ENCODE measurements at places on chromosomes 3 and 15.

- no peak for DNase-seq
Measured at GRCh38 chr3:135655328-135655727, 310.2 kb upstream of the PPP2R3A start.

DNA sequence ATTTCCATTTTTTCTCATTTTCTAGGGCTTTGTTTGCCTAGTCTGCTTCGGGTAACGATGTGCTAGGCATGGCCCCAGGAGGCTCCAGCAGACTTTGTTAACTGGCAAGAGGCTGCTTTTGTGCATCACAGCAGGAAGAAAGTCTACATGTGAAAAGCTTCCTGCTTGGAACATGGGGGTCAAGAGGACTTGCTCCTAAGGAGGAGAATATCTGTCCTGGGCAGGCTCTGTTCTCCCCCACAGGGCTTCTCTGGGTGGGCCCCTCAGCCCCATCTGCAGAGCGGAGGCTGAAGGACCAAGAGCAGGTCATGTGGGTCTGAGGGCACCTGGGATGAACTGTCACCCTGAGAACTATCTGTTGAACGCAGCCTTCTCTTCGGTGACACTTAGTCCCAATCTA lies 94.7 kb downstream of the CCNL1 start:
- DNase-seq: no peak

GRCh38 chr15:100533886-100534285 lies 5.1 kb upstream of the CERS3 start:
- DNase-seq: no peak

- no peak for DNase-seq
Measured at GRCh38 chr3:46358466-46358865, 4.6 kb downstream of the CCR2 start.

DNA sequence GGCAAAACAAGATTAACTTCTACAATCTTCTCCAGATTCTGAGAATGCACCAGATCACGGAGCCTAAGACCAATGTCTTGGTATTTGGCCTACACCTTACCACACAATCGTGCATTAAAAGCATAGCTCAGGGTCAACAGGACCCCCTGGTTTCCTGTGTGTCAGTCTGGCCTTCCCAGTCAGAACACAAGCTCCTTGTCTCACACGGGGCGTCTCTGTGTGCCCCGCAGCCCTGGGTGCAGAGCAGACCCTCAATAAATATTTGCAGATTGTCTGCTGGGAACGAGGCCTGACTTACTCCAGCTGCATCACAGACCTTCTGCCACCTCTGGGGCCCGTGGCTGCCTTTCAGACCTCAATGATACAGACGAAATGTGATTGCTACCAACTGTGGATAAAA lies 82.5 kb upstream of the CTNNB1 start:
- no peak for DNase-seq

DNA sequence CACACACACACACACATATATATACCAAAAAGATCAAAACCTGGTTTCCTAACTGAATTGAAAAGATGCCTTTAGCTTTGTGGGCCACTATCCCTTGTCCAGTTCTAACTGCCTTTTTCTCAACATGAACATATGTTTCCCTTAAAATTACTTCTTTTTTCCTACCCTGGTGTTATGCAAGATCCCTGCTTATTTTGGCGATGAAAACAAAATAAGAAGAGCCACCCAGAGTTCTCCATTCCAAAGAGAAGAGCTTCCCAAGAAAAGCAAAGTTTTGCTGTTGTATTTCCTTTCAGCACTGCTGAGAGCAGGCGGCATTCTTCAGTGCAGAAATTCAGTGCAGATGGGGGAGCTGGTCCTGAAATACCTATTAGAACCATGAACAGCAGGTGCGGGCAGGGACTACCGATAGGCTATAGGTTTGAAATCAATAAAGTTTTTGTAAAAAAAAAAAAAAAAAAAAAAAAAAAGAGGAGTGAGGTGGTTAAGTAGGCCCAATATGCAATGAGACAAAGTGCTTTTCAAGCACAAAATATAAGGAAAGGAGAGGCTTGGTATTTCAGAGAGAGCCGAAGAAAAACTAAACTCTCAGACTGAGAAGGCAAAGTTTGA lies 238.0 kb downstream of the FOXP1 start:
- no peak for DNase-seq

DNA sequence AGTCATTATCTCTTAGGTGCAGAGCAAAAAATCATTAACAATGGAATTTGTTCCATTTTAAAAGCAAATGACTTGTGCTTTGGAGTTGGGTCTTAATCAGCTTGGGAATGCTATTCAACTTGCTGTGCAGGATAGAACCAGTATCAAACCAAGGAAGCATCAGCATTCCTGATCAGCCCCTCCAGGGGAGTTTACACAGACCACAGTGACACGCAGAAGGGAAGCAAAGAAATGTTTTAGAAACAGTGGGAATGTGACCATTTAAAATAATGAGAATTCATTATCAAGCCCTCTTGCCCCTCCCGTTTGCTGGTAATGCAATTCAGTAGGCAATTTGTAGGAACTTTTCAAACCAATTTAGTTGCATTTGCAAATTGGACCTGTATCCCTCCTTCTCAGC lies 155.1 kb downstream of the LRTM1 start:
- no peak for DNase-seq

GRCh38 chr3:70383360-70383831 lies 71.0 kb upstream of the MDFIC2 start:
- DNase-seq: no peak

DNA sequence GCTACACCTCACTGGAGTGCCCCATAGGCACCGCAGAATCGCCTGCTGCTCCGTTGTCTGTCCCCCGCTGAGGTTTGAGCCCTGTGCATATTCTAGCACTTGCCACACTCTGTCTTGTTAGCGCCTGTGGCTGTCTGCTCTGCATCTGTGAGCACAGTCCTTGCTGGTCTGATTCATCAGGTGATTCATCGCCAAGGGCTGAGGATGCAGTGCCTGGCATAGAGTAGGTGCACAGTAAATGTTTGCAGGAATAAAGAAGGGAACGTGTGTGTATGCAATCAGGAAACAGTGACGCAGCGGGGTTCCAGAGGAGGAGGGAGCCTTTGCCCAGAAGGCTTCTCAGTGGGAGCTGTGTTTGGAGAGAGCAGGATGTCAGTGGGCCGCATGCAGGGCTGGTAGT lies 124.0 kb upstream of the PLXNA1 start:
- no peak for DNase-seq

DNA sequence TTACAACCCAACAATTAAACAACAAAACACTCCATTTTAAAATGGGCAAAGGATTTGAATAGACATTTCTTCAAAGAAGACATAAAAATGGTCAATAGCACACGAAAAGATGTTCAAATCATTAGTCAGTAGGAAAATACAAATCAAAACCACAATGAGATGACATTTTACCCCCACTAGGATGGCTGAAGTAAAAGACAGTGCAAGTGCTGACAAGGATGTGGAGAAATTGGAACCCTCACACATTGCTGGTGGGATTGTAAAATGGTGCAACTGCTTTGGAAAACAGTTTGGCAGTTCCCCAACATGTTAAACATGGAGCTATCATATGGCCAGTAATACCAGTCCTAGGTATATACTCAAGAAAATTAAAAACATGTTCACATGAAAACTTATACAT lies 11.6 kb downstream of the GALNT15 start:
- DNase-seq: no peak

DNA sequence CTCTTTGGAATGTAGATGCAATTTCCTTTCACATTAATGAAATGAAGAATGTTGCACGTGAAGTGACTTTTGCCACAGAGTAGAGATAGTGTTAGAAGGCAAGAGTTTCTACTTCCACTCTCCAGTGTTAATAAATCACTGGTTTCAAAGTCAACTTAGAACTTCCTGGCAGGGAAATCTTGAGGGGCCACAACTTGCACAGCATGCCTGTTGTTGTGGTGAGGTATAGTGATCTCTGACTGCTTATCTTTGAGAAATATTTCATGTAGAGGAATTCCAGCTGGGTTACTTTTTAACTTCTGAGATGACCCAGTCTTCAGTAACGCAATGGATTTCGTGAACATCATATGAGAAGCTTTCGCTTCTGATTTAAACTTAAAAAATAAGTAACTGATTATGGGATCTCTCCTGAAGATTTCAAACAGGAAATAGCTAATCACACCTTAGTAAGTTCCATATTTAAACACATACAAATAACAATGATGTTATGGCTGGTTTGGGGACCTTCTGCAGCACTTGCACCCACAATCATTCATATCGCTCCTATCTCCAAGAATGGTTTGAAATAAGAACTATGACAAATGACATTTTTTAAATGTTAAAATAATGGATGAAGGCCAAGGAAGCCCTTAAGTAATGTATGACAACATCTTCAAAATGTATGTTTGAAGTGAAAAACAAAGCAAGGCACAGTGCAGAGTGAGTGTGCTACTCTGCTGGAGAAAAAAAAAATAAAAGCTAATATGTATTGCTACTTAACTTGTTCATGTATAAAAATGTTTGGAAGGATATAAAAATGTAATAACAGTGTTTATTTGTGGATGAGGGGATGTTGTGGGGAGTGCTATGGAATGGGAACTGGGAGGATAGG lies 726.5 kb upstream of the NECTIN3 start:
- no peak for DNase-seq

DNA sequence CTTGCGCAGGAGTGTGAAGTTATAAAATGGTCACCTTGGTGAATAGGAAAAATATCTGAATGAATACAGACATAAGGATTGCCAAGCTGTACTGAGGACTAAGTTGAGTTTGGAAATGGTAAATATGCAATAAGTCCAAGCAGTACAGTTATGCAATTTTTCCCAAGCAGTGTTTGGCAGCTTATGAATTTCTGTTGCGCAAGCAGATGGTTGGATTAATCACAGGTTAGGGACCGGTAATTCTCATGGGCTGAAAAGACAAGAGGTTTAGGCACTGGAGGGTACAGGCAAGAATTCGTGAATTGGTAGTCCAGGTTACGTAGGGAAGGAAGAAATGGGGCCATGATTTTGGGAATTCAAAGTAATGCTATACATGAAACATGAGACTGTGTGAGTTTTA lies 210.3 kb downstream of the RAP2B start:
- no peak for DNase-seq

- DNase-seq: no peak
Measured at GRCh38 chr3:132781922-132782321, 59.7 kb upstream of the NPHP3 start.

- DNase-seq: no peak
Measured at GRCh38 chr3:49158103-49158709, 7.9 kb downstream of the CCDC71 start.

GRCh38 chr15:68252925-68253534 lies 23.5 kb upstream of the CLN6 start:
- DNase-seq: no peak

- no peak for DNase-seq
Measured at GRCh38 chr15:68232449-68232848, 2.9 kb upstream of the CLN6 start.

- no peak for DNase-seq
Measured at GRCh38 chr3:37610529-37610928, 251.2 kb upstream of the CTDSPL start.

DNA sequence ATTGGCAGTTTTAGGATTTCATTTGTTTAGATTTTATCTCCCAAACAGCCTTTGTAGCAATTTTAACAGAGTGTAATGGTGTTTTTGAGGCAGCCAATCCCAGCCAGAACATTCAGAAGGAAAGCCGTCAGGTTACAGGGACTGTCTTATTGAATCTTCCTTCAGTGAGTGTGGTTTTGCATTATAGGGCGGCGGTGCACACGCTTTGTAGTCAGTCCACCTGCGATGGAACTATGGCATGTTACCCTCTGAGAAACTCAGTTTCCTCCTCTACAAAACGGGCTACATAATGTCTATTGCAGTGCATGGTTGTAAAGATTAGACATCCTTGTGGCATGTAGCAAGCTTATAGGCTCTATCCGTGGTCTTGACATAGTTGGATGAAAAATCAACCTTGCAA lies 1.0 kb downstream of the LRRC28 start:
- no peak for DNase-seq

GRCh38 chr3:31692751-31693150 lies 160.0 kb downstream of the STT3B start:
- DNase-seq: no peak

- no peak for DNase-seq
Measured at GRCh38 chr15:66236806-66237375, 16.7 kb downstream of the MEGF11 start.

- DNase-seq: no peak
Measured at GRCh38 chr3:193894121-193894863, 241.7 kb upstream of the HES1 start.

DNA sequence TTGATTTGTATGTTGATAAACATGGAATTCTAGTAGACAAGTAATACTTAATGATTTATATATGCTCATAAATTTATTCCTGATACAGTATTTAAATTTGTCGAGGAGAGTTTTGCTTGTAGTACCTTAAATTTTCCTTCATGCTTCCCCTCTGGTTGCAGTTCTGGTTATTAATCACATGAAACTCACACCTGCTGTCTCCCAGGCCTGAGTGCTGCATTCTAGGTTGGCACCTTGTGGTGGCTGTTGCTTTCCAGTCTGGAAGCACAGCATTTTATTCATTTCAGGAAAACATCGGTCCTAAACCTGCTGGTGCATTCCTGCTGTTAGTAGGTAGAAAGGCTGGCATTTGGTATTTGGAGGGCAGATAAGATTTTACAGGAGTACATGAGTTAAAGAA lies 44.9 kb downstream of the ATP1B3 start:
- no peak for DNase-seq

- DNase-seq: no peak
Measured at GRCh38 chr15:99476413-99477222, 89.2 kb upstream of the MEF2A start.

DNA sequence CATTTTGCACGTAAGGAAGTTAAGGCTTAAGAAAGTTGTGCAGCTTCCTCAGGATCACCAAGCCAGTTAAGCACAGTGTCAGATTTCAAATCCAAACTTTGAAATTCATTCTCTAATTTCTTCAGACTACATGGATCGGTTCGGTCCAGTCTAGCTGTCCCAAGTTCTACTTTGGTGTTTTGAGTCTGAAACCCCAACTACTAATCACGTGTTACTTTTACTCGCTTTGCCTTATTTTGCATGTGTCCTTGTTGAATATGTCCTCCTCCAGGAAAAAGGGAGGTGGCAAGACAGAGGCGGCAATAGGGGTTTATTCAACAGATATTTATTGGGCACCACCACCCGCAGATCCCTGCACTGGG lies 522 bp upstream of the GXYLT2 start:
- DNase-seq: no peak

DNA sequence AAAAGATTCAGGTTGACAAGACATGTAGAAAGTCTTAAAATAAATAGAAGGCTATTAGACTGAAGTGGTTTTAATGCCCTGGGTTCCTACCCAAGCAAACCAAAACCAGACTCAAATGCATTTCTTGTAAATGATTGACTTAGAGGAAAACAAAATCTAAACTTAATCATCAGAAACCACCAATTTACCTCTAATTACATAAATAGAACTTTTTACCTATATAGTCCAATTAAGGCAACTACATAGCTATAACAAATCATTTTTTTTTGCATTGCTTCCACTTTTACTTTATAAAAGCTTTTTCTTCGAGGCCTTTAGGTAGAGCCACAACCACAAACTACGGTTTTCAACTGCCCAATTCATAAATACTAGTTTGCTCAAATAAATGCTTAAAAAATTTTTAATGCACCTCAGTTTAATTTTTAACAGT lies 231.3 kb upstream of the ARHGEF26 start:
- no peak for DNase-seq
